RCC 7860 (cell line): ENCODE measurements at places on chromosomes 12 and 14.

GRCh38 chr14:50318031-50318626, 6.0 kb downstream of the DMAC2L start:
- no peak for DNase-seq

DNA sequence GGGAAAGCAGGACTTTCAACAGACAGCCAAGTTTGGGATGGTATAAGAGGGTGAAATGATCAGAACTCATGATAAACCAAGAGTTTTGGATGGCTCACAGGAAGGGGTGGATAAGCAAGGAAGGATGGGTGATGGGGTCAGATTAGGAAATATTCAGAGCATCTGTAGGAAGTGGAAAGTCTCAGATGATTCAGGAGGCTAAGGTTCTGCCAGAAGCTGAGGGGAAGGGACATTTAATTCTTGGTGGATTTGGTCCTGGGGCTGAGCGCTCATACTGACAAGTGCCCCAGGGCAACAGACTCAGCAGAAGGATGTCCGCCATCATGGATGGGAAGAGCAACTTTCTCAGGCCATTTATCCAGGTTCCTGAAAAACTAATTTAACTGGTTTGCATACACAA, 28.4 kb upstream of the BDKRB2 start:
- DNase-seq: no peak

DNA sequence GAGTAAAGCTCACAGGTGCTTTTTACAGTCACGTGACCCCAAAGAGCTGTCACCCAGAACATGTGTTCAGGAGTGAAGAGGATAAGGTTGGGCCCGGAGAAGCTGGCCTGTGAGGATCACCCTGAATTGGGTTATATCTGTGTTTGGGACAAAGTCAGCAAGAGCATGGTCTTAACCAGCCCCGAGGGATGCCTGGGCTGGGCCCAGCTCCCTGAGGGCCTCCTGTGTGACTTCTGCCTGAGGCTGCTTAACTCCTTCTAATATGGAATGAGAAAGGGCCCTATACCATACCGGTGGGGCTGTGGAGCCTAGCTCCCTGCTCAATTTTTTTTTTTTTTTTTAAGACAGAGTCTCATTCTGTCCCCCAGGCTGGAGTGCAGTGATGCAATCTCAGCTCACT, 2.5 kb downstream of the CDCA4 start:
- DNase-seq: no peak

- DNase-seq: no peak
Measured at GRCh38 chr14:24674204-24674970, 40.4 kb upstream of the GZMB start.

DNA sequence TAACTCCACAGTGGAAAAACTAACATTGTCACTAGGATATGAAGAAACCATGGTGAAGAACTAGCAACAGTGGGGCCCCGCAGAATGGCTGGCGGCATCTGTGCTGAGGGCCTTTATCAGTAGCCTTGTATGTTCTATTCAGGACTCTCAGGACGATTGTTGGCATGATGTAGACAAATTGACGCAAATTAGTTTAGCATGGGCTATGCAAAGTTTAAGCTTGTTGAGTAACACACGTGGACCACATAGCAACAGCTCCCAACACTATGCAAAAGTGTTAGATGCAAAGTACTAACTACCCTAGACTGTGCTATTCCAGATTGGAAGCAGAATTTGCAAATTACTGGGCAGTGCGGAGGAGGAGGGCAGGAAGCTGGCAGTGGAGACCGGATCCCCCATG, 38.2 kb upstream of the TMEM263 start:
- DNase-seq: no peak

DNA sequence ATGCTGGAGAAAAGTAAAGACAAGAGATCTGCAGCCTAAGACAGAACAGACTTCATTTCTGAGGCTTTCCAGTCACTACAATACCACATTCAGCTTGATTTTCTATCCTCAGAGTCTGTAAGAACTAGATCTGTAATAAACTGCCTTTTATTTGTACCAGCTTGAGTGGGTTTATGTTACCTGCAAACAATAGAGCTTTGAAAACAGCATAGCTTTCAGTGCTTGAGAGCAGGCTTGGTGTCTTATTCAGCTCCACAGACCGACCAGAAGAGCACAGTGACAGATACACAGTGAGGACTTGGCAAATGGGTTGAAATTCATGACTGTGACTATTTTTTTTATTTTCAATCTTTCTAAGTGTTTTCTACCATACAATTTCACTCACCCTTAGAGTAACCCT, 207.8 kb upstream of the OTX2 start:
- no peak for DNase-seq

GRCh38 chr14:49446801-49447200, 139.4 kb downstream of the RPS29 start:
- DNase-seq: no peak

DNA sequence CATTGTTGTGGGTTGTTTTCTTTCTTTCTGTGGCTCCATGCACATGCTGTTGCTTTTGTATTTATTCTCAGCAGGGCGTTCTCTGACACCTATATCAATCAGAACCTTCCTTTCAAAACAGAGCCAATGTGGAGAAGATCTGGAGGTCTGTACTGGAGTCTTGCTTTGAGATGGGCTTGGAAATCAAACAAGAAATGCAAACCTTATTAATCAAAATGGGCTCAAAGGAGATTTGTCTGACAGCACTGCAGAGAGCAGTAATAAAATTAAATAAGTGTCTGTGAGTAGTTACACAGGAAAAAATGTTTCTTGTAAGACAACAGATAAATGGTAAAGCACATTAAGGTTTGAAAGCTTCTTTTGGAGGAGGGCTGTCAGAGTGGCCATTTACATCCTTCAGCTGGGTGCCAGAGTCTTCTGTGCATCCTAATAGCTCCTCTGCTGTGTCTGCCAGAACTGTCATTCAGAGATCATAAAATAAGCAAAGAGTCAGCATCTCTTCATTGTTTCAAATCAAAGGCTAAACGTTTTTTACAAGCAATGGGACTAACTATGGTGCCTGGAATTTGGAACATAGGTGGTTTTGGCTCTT, 414.3 kb downstream of the NAV3 start:
- no peak for DNase-seq

DNA sequence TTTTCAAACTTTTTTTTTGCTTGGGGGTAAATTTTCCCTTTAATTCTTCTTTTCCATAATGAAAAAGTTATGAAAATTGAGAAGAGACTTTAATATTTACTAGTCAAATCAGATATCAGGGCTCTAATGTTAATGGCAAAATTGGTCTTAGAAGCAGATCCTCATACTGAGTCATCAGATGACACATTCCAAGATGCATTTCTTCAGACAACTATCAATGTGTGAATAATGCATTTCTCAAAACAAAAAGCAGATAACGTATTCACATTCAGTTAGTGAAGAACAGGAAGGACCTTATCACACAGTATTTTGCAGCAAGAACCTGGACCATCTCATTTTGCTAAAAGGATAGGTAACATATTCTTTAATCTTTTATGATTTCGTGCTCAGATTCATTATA, 130.7 kb downstream of the GPHN start:
- DNase-seq: peak; percentile 24

- DNase-seq: no peak
Measured at GRCh38 chr14:105013150-105013785, 7.6 kb downstream of the CDCA4 start.

DNA sequence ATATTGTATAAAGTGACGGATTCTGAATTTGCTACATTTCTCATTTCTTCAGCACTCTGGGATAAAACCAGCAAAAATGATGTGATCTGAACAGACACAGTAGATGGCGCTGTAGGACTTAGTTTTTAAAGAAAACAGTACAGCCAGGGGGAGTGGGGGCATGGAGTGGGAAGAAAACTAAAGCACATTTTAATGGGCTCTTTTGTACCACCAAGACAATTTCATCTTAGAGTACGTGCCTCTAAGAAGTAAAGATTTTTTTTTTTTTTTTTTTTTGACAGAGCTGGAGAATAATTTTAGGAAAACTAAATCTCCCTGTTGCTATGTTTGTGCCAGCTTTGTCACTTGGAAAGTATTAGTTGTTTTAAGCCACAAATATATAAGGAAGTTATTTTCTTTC, 124.4 kb downstream of the RAD51B start:
- peak; percentile 72 for DNase-seq

DNA sequence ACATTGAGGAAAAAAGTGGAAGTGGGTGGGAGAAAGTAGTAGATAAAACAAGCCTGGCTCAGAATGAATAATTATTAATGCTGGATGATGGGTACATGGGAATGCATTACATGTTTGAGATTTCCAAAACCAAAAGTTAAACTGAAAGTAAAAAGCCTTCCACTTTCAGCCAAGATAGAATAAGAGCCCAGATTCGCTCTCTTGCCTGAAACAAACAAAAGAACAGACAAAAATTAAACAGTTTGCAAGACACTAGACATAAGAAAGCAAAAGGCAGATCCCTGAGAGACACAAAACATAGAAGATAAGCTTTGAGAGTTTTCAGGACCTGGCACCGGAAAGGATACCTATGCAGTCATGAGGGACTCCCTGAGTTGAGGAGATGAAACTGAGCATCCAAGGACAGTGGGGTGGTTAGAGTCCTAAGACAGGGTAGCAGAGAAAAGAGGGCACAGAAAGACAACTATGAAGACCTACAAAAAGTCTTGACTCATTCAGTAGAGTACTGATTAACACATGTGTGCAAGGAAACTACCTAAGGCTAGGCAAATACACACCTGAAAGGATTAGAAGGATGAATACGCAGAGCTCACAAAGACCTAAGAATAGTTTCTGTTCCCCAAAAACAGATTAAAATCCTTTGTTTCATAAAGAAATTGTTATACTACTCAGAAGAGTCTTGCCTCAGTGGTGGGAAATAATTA, 54.1 kb downstream of the CEP83 start:
- DNase-seq: no peak

GRCh38 chr12:60266381-60266852, 670.6 kb downstream of the SLC16A7 start:
- peak; percentile 56 for DNase-seq

GRCh38 chr12:59087077-59087673, 166.9 kb upstream of the LRIG3 start:
- DNase-seq: no peak

GRCh38 chr14:60723116-60723906, 840 bp downstream of the SIX4 start:
- DNase-seq: no peak

DNA sequence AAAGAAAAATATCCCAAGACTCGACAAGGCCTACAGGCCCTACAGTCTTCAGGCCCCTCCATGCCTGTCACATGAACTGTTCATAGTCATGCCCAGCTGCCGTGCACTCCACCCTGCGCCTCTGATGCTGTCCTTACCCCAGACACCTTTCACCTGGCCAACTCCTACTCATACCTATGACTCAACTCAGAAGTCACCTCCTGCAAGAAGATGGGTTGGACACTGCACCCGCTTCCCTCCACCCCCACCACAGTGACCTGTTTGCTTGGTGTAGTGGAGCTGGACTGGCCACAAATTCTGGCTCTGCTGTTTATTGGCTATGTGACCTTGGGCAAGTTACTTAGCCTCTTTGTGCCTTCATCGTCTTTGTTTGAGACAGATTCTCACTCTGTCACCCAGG, 56.2 kb downstream of the PHETA1 start:
- no peak for DNase-seq

GRCh38 chr14:104855532-104856090, 9.5 kb upstream of the CEP170B start:
- DNase-seq: no peak

DNA sequence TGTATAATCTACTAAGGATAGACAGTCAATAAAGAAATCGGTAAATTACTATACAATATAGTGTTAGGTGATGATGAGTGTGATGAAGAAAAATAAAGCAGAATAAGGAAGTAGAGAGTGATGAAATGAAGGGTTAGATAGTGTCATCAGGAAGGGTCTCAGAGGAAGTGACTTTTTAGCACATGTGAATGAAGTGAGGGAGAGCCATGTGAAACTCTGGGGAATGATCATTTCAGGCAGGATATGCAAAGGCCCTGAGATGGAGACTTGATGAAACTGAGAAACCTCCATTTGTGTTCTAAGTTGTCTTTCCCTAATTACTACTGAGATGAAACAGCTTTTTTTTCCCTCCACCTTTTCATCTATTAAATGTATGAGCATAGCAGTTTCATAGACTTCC, 19.4 kb upstream of the GNPTAB start:
- no peak for DNase-seq

DNA sequence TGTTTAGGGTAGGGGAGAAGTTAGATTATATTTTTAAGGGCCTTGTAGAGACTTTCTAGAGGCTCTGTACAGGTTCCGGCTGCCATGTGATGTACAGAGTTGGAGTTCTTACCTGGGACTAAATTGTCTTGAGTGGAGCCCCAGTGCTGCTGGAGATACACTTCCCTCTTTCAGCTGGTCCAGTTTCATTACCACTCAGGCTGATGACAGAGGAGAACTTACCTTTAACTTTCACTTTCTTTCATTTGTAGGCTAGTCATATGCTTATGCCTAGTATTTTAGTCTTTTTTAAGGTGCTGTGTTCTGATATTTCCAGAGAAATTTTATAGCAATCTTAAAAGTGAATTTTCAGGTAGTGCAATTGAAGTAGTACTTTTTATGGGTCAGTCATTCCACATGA, 117.3 kb downstream of the ERC1 start:
- DNase-seq: no peak
